ENCODE measurements at places on chromosomes 1 and 21.
A peak's percentile ranks its signal among the peaks of the same experiment; 100 is the strongest.

DNA sequence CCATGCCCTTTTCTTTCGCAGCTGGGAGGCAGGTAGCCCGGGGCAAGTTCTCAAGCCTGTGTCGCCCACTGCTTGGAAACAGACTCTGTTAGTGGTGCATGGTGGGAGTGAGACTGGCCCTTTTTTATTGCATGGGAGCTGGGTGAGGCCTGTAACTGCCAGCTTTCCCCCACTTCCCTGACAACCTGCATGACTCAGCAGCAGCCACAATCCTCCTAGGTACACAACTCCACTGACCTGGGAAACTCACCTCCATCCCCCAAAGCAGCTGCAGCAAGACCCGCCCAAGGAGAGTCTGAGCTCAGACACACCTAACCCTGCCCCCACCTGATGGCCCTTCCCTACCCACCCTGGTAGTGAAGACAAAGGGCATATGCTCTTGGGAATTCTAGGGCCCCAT is 25.8 kb downstream of the PIGP start:
- DNase-seq: no peak

GRCh38 chr1:169202791-169203665 is 96.5 kb downstream of the ATP1B1 start:
- DNase-seq: no peak

GRCh38 chr1:182453631-182454030 is 3.7 kb downstream of the RGSL1 start:
- no peak for DNase-seq

- no peak for DNase-seq
Observed at GRCh38 chr21:34783815-34784214, 115.0 kb downstream of the CLIC6 start.

DNA sequence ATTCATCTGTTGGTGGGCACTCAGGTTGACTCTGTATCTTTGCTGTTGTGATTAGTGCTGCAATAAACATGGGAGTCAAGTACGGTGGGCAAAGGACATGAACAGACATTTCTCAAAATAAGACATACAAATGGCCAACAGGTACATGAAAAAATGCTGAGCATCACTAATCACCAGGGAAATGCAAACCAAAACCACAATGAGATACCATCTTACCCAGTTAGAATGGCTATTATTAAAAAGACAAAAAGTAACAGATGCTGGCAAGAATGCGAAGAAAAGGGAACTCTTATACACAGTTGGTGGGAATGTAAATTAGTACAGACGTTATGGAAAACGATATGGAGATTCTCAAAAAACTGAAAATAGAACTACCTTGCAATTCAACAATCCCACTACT is 98.9 kb downstream of the TMEM53 start:
- DNase-seq: no peak

DNA sequence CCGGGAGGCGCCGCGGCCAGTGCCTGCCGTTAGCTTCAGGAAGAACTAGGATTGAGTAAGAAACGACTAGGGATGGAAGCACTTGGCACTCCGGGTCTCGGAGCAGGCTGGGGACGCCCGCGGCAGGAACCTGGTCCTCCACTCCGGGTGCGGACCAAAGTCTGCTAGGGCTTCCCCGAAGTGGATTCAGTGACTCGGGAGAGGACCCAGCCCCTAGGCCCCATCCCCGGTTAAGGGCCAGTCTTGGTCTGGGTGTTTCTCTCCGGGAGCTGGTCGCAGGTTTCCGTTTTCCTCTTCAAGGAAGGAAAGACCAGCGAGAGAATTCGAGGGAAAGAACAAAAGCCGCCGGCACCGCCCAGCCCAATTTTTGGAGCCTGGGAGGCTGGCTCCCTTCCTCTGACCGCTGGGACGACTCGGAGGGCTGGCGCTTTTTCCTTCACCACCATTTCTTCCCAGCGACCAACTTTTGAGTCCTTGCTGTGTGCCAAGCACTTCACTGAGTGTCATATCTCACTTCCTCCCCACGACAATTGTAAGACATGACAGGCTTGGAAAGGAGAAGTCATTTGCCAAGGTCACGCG is 16.8 kb upstream of the STMN1 start:
- DNase-seq: no peak

DNA sequence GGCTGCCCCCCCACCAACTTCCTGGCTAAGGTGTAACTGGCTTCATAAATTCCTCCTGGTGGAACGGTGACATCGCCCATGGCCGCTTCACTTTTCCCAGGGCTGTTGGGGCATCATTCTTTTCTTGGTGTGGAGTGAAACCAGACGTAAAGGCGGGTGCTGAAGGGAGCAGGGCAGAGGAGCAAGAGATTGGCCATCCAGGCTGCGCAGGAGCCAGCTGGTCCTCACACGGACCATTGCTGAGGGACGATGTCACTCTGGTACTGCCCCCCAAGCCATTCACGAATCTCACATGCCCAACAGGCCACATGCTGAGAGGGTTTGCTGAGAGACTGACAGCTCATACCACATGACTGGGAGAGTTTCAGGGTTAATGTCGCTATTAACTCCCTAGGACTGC is 10.5 kb upstream of the PKP1 start:
- no peak for DNase-seq

DNA sequence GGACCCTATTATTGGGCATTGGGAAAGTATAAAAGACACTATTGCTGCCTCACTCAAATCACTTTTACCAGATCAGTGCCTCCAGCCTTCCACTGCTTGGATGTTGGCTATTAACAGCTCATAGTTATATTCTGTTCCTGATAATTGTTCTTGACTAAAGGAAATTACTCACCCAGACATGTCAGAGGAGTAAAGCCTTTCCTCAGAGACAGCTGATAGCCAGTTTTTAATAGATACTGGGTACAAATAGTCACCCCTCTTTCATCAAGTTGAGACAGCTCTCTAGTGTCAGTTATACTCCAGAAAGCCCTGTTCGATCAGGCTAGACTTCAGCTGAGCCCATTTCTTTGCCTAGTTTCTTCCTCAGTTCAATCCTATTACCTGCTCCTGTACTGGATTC is 876.1 kb upstream of the B3GALT2 start:
- DNase-seq: no peak

DNA sequence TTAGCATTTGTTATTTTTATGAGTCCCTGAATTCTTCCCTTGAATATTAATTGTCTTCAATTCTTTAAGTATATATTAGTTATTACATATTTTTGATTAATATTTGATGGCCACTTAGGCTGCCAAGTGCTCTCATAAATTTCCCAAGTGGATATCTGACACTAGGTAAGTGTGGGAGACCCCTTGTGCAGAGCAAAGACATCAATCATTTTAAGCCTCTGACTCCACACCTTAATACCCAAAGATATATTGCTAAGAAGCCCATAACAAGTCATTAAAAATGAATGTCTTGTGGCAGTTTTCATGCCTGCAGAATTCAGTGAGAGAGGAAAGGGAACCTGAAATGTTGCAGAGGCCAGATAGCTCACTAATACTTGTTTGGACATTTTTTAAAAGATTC is 58.4 kb upstream of the PROX1 start:
- no peak for DNase-seq

DNA sequence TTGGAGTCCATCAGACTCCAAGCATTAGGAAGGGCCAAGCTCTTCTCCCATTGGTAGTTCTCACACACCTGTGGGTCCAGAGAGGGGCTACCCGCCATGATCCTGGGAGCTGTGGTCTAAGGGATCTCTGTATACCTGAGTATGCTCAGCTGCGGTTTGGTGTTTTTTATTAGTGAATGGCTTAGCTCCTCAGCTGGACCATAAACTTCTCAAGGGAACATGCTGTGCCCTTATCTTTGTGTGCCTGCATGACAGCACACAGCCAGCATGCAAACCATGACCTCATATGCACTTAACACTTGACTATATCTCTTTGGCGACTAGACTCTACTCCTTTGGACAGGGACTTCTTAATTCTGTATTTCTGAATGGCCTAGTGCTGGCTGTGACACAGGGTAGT is 94.5 kb downstream of the CD58 start:
- no peak for DNase-seq

- DNase-seq: no peak
Observed at GRCh38 chr1:6523566-6523965, 30.7 kb downstream of the NOL9 start.

GRCh38 chr1:24300971-24301784 is 18.0 kb upstream of the GRHL3 start:
- DNase-seq: no peak

DNA sequence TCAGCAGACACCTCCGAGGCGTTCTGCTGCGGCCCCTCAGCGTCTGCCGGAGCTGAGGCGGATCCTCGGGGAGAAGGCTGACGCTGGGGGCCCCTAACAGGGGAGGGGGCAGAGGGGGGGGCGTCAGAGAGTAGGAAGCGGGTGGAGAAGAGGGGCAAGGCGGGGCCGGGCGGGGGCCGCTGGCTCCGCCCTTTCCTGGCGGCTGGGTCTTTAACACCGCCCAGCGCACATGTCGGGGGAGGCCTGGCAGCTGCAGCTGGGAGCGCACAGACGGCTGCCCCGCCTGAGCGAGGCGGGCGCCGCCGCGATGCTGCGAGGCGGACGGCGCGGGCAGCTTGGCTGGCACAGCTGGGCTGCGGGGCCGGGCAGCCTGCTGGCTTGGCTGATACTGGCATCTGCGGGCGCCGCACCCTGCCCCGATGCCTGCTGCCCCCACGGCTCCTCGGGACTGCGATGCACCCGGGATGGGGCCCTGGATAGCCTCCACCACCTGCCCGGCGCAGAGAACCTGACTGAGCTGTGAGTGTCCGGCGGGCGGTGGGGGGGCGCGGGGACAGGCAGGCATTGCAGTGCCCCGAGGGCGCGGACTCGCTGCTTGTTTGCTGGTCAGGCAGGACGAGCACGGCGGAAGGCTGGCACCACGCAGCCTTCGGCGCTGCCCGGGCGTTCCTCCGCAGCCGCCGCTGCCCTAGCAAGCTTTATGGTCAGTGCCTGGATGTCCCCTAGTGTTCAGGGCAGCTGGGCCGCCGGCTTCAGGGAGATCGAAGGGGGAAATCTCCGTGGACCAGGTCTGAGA is at the start of gene NTRK1:
NTRK1 (plus strand) TSS at position 238 of the 796 bp plus-strand sequence; CDS start at position 308, 70 bp downstream.
- DNase-seq: no peak

DNA sequence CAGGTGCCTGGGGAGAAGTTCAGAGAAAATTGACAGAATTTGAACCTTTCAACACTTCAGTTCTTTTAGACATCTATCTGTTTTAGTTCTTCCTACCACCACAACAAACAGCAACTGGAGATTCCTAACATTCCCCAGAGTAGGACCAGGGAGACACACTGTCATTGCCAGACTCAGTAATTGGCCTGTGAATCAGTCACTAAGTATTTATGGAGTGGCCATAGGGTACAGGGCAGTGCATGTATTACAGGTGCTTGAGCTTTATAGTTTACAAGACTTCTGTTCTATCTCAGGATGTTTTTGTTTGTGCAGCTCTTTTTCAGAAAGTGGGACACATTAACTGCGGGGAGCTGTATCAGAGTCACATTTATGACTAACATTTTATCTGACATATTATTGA is 1.7 kb downstream of the CDC14A start:
- no peak for DNase-seq

- DNase-seq: peak; percentile 90
Observed at GRCh38 chr1:109877317-109877771, 33.3 kb upstream of the CSF1 start.

- DNase-seq: no peak
Observed at GRCh38 chr1:225595452-225595851, 57.5 kb downstream of the ENAH start.

GRCh38 chr1:12480748-12481362 is 137.2 kb downstream of the DHRS3 start:
- peak; percentile 54 for DNase-seq

DNA sequence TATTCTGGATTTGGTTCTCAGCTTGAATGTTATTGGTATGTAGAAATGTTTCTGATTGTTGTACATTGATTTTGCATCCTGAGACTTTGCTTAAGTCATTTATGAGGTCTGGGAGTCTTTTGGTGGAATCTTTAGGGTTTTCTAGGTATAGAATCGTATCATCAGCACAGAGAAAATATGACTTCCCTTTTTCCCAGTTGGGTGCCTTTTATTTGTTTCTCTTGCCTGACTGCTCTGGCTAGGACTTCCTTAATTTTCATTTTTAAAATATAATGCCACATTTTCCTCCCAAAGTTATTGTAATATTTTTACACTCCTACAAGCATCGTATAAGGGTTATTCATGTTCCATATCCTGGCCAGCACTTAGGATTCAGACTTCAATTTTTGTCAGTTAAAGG is 111.1 kb downstream of the FNBP1L start:
- no peak for DNase-seq

- no peak for DNase-seq
Observed at GRCh38 chr1:89170170-89171066, 5.4 kb downstream of the GBP7 start.

DNA sequence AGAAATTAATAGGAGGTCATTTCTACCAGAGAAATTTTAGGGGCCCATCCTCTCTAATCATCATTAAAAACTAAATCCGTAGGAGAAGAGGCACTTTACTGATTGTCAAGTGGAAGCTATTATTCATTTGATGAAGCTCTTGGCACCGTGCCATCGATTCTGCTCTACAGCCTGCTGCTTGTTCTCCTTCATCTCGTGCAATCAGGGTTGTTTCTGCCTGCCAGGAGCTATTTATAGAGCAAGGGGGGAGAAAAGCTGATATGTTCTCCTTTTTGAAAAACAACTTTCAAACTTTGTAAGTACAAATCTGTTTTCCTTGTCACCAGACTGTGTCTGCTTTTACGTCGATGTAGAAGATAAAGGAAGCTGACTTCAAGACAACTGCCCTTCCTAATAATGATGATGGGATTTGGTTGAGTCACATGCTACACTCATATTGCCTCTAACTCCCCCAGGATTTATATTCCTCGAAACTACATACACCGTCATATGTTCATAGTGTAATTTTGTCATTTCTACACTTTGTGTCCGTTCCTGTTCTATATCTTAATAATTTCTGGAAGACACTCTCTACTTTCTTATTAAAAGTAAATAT is 169.6 kb upstream of the LHX8 start:
- DNase-seq: no peak

- no peak for DNase-seq
Observed at GRCh38 chr1:1250786-1251284, 4.3 kb upstream of the C1QTNF12 start.

GRCh38 chr1:155645034-155645598 is 35.1 kb downstream of the MSTO1 start:
- DNase-seq: no peak

- DNase-seq: no peak
Observed at GRCh38 chr1:117658676-117659075, 52.8 kb downstream of the TENT5C start.

GRCh38 chr21:42340187-42341050 is 10.4 kb downstream of the TFF2 start:
- no peak for DNase-seq

- DNase-seq: no peak
Observed at GRCh38 chr1:228004856-228005462, 1.8 kb upstream of the WNT3A start.

DNA sequence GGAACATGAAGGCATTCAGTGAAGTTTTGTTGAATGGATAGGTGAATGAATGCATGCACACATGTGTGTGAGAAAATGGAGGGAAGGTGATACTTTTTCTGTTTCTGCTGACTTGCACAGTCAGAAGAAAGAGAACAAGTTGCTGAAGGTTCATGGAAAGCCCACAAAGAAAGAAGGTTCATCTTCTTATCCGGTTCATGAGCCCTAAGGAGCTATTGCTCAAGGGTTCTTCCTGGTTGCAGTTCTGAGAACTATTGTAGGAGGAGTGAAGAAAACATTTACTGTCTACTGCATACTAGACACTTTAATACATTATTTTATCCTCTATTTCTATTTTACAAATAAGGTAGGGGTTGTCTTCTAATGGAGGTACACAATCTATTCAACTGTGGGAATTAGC is 13.4 kb upstream of the NIBAN1 start:
- DNase-seq: no peak

Data from fibroblast of skin of left biceps (primary cell).